ENCODE measurements at places on chromosomes 2 and 18. TPM values are rescaled to one million over a fixed set of nuclear protein-coding genes. Genes with fewer than 3 reads are reported as not detected.

- no peak for DNase-seq
Measured at GRCh38 chr18:48191494-48191893, 217.7 kb downstream of the ZBTB7C start.

DNA sequence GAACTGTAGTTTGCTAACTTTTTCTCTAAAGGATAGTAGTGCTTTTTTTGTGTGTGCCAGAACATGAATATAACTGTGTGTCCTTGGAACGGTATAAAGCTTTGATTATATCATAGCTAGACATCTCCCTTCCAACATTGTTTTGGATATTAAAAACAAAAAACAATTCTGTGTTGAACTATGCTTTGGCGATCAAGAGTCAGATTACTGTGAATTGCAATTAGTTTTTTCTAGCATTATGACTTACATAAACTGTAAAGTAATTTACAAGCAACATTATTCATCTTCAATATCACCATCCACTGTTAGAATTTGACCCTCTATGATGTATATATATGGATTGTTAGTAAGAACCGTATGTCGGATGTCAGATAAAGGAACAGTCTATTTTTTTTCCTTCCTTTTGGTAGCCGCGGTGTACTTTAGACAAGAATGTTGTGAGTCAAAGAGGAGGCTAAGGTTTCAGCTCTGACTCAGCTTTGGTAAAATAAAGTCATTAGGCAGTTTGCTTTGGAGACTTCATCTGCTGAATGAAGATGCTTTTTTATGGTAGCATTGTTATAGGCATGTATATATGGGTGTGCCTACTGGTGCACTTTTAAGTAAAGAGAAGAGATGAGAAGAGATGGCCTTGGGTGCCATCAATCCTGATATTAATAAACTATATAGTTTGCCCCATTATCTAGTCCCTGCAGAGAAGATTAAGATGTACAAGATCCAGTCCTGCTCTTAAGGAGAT is 76.4 kb downstream of the LTBP1 start:
- DNase-seq = no peak

GRCh38 chr2:29900971-29901633 is 20.3 kb downstream of the ALK start:
- no peak for DNase-seq

- peak; percentile 26 for DNase-seq
Measured at GRCh38 chr2:232976176-232976575, 36.9 kb downstream of the NGEF start.

DNA sequence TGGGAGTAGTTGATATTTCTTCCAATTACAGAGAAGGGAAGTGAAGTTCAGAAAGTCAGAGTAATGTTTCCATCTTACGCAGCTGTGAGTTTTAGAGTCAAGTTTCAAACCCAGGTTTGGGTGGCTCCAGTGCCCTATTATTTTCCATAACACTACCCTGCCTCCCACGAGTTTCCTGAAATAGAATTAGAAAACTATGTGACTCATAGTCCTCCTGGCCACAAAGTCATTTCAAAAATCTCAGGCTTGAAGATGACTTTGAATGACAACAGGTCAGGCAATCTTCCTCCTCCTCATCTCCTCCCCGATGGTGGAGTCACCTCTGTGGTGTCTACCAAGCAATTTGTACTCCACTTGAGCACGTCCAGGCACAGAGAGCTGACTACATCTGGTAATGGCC is 212.3 kb upstream of the TRIB2 start:
- DNase-seq = no peak

- DNase-seq = no peak
Measured at GRCh38 chr2:237919593-237919992, 47.2 kb upstream of the UBE2F start.

DNA sequence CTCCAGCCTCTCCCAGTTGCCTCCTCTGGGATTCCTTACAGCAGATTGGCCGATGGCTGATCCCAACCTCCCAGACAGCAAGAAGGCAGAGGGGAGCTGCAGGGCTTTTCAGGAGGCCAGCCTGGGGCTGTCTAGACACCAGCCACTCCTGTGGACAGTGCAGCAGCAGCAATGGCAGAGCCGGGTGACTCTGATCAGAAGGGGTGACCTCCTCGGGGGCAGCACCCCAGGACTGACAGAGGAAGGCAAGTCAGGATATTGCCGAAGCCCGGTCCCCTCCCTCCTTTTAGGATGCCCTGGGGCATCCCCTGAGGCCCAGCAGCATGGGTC is 84.5 kb downstream of the INHBB start:
- DNase-seq = no peak

DNA sequence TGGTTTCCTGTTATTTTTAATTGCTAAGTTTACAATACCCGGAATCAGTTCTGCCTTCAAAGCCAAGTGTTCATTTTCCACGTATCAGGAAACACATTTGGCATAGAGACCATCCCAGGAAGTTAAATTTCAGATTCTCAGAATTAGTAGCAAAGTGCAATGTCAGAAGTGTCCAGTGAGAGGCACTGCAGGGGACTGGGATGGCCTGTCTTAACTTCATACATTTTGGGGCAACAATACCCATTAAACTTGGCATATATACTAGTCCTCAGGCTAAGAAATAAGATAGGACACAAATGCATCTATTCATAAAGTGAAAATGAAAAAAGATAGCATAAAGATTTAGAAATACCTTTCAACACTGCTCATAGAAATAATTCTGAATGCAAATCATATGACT is 1.5 kb upstream of the IL1RL2 start:
- no peak for DNase-seq

DNA sequence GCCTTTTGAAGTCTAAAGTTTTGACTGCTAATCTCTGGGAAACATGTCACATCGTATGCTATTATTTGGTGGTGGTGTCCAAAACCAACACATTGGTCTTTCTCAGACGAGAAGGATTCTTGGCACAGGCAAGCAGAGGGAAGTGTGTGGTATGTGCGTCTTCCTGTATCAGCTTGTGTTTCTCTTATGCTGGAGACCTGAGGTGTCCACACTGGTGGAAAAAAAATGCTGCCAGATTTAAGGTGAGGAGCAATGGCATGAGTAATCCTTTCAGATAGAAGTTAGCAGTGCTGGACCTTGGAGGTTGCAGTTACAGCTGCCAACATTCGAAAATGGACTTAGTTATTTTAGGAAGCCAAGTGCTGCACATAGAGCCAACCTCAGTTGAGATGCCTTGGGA is 11.7 kb upstream of the FHL2 start:
- no peak for DNase-seq

DNA sequence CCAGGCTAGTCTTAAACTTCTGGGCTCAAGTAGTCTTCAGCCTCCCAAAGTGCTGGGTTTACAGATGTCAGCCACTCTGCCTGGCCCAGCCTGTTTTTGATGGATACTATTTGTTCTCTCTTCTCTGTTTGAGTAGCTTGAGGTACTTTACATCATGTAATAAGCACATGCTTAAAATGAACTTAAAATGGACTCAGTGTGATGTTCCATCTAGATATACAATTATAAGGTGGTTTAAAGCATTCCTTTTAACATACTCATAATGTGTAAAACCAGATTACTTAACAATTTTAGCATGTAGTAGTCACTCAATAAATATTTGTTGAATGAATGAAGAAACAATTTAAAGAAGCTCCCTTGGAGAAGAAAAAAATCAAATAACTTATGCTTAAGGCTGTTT is 9.6 kb downstream of the PTPRM start:
- no peak for DNase-seq

- DNase-seq = no peak
Measured at GRCh38 chr2:137185378-137186078, 420.2 kb downstream of the THSD7B start.

- DNase-seq = no peak
Measured at GRCh38 chr2:230564805-230565779, 147.6 kb upstream of the CAB39 start.

DNA sequence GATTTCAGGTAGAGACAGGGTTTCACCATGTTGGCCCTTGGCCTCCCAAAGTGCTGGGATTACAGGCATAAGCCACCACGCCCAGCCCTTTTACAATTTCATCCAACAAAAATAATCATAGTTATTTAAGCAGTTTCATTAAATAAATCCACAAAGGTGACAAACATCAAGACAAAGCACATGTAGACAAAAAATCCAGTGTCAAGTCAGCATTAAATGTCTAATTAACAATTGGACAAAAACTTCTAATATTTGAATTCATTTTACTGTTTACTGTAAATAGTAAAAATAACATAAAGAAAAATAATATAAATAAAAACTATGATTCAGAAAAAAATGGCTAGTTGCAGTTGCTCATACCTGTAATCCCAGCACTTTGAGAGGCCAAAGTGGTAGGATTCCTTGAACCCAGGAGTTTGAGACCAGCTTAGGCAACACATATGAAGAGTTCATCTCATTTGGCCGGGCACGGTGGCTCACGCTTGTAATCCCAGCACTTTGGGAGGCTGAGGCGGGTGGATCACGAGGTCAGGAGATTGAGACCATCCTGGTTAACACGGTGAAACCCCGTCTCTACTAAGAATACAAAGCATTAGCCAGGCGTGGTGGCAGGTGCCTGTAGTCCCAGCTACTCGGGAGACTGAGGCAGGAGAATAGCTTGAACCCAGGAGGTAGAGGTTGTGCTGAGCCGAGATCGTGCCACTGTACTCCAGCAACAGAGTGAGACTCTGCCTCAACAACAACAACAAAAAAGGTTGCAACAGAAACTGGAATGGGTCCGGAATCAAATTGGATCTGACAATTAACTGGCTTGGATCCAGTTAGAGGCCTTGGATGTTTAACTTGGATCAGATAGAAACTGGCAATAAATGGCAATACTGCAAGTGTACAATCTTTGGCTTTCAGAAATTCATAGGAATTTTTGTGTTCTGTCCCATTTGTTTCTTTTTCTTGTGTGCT is 56.9 kb upstream of the MAT2A start:
- no peak for DNase-seq

- DNase-seq = no peak
Measured at GRCh38 chr2:110832740-110833139, 100.4 kb downstream of the ACOXL start.

- DNase-seq = no peak
Measured at GRCh38 chr2:38635139-38635538, 30.8 kb upstream of the GALM start.

DNA sequence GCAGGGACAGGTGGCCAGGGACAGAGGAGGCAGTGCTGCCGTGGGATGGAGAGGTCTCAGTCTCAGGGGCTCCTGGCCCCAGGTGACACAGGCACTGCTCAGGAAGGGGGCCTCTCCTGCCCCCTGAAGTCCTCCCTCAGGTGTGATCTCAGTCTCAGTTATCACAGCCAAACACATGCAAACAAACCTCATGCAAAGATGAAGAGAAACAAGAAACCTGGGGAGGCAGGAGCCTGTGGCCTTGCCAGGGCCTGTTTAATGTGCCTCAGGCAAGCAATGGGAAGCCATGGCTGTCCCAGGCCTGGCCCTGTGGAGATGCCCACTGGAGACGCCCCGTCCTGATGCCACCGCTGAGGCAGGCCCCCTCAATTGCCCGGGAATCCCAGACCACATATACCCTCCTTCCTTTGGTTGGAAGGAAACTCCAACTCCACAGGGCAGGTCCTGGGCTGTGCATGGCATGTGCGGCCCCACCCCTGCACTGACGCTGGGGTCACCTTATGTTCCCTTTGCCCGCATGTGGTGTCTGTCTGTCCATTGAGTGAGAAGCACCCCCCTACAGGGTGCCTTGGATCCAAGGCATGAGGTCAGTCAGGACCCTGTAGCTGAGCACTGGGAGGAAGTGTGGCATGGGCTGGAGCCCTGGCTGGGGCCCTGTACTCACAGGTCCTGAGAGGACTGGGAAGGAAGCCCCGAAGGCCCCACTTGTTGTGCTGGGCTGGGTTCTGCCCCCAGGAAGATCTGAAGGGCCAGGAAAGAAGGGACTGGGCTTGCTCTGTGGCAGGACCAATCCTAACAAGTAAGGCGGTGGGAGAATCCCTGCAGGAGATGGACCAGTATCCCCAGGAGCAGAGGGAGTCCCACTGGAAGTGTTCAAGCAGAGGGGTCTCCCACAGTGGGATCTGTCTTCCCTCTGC is 68.8 kb upstream of the RAB6C start:
- DNase-seq = no peak

GRCh38 chr2:196431957-196432356 is 207.6 kb upstream of the CCDC150 start:
- DNase-seq = no peak

DNA sequence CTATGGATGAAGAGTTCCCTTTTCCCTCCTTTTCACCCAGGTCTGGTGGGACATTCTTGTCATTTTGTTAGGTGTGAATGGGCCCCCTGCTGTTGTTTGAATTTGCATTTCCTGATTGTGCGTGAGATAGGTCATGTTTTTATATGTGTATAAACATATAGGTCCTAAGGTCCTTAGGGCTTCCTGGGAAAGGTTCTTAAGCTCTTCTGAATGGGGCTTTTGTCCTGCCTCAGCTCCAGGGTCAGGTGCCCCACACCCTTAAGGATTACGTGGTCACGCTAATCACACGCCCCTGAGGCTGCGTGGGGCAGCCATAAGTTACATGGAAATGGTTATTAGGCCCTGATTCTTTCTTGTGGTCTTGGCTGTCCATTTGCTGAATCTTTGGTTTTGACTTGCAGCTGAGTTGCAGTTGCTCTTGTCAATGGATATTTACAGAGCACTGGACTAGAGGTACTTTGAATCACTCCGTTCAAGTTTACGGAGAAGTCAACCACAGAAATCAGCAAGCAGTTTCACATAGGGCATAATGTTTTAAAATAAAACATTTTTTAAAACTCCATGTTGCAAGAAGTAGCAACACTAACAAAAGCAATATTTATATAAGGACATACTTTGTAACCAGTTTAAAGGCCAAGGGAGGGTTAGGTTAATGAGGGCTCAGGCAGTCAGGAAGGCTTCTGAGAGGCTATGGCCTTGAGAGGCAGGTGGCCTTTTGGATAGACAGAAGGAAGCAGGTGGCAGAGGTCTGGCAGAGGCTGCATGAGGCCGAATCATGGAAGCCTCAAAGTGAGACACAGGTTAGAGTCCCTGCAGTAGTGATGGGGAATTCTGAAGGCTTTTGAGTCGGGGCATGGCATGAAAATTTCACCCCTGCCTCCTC is 24.2 kb downstream of the LIPG start:
- DNase-seq = no peak

The SKOR2 gene
- not detected for total RNA-seq

The TNFRSF11A gene
- 4.8 TPM for total RNA-seq

The KCNS3 gene
- total RNA-seq = 34.8 TPM

The UGT1A8 gene
- total RNA-seq = 0.47 TPM

The REG1A gene
- not detected for total RNA-seq

The TCF23 gene
- total RNA-seq = not detected

The ITPRIPL1 gene
- 2.6 TPM for total RNA-seq

The RTP5 gene
- total RNA-seq = not detected

The CASP8 gene
- total RNA-seq = 11.9 TPM

All from suprapubic skin (tissue), 4 donors.